DMS79 treated with DMSO at 0.1 percent for 48 hours (cell line): ENCODE measurements at places on chromosomes 6 and 20.
A peak's percentile ranks its signal among the peaks of the same experiment; 100 is the strongest.

GRCh38 chr20:49989234-49990065 is 6.7 kb downstream of the SNAI1 start:
- DNase-seq = no peak

DNA sequence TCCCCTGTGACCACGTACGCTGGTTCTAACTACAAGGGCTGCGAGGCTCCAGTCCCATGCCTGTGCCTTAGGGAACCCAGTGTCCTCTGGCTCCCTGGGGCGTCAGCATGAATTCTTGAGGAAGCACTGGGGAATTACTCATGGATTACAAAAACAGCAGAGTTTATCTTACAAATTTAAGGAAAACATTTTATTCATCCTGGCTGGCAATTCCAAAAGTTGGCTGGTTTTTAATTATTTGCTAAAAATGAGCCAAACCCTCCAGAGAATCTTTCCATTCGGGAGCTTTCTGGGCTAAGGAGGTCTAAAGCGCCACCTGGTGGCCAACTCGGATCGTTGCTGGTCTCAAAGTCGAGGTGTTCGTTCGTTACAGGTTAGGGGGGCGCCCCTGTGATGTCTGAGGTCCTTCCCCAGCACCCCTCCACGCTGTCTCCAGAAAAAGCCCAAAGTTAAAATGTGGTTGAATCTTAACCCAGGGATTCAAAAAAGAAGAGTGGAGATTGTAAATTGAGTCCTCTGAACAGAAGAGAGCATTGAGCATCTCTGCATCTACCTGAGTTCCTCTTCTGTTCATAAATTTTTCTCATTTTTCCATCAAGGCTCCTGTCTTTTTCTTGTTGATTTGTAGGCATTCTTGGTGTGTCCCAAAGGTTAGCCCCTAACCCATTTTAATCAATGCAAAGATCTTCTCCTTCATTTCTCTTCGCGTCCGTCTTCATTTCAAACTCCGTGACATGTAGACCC is 99.4 kb downstream of the BFSP1 start:
- DNase-seq = peak; percentile 36

- DNase-seq = no peak
These were observed 122.0 kb downstream of the GFRAL start for GRCh38 chr6:55449225-55449624.

GRCh38 chr6:85193339-85193738 is 256.5 kb upstream of the NT5E start:
- DNase-seq = no peak

DNA sequence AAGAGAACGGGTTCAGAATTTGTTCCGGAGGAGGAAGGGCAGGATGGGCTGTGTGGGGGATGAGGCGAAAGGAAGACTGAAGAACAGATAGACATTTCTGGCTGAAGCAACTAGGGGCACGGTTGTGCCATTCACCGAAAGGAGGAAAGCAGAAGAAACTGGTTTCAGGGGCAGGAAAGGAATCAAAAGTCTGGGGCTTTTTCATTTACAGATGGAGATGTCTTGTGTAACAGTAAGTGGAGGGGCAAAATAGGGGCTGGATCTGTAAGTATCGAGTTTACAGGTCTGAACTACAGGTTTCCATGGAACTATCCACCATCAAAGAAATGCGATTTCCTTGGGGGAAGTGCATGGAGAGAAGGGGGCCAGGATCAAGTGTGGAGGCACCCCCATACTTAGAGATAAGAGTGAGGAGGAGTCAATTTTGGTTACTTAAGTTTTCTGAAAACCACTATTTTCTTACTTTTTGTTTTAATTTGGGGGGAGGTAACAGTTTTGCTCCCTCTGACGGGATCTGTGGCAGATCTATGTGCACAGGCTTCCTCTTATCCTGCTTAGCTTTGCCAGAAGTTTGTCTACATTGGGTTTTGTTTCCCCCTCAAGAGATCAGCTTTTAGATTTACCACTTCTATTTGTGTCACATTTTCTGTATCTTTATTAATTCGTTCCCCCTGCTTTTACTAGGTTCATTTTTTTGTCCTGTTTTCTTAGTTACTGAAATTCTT is 120.1 kb downstream of the SLC23A2 start:
- no peak for DNase-seq

- DNase-seq = no peak
These were observed 30.8 kb upstream of the FILIP1 start for GRCh38 chr6:75524322-75524972.

GRCh38 chr6:101668496-101669030 is 275.1 kb downstream of the GRIK2 start:
- no peak for DNase-seq

- no peak for DNase-seq
These were observed 19.7 kb upstream of the UTRN start for GRCh38 chr6:144265390-144265789.

DNA sequence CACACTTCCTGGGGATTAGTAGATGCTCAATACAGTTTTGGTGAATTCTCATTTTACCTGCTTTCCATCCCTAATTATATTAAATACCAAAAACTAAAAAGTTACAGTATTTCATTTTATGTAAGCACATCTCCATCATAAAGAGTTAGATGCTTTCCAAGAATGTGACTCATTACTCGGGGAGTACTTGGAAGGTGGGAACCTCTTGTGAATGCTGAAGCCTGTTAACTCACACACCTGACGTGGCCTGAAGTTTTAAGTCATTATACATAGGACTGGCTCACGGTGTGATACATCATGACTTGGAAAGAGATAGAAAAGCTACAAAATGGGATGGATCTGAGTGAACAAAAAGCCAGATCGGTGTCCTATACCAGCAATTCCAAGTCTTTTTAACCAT is 2.2 kb upstream of the OSER1 start:
- no peak for DNase-seq

- no peak for DNase-seq
These were observed 43.5 kb upstream of the SCRT2 start for GRCh38 chr20:719068-719467.

DNA sequence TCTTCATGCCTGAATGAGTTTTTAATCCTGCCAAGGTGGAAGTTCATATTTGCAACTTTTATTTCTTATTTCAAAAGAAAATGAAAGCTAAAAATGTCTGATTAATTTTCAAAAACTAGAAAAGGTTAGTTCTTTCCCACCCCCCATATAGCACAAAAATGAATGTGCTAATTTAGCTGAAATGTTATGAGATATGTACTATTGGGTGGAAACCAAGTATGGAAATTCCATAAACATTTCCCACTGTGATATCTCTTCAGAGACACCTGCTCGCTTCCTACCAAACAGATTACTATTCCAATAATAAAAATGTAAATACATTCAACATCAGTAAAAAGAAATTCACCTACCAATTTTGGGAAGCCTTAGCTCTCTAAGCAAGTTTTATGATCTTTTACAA is 678.6 kb upstream of the ID4 start:
- no peak for DNase-seq

DNA sequence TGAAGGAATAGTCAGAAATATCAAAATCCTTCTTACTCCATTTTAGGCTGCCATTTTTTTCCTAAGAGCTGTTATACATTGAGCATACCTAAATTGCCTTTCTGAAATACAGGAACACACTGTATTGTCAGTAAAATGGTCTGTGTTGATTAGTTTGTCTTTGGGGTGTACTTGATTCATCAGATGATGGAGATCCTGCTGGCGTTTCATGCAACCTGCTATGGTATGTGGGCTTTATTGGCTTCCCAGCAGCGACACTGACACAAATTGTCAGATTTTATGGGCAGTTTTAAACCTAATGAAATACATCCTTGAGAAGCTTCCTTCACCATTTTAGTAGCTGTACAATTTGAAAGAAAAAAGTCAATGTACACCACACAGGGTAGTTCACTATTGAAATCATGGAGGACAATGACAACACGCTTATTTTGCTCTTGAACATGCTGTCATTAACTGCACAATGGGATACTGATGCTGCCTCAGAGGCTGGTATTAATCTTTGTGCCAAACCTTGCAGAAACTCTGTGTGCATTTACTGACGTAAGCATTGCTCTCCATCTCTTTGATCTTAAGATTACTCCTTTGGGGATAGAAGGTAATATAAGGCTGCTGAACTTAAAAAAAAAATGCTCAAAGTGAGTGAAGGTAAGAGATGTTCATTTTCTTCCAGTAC is 124.9 kb downstream of the LAMA2 start:
- no peak for DNase-seq

DNA sequence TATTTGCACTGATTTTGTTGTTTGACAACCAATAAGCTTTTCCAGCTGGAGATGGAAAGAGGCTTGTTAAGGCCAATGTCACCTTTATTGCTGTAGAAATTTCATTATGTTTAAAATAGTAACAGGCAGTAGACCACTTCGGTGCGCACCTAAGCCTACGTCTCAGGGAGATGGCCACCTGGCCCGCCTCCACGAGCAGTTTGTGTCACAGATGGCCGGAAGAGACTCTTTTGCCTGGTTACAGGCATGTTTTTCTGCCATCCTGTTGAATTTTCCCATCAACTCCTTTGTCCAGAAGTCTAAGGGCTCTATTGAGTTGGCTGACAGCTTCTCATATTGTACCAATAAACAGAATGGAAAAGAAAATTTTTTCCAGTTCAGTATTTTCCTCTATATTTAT is 51.0 kb downstream of the SLC9A8 start:
- no peak for DNase-seq

- DNase-seq = no peak
These were observed 77.9 kb upstream of the TULP1 start for GRCh38 chr6:35590622-35591066.

DNA sequence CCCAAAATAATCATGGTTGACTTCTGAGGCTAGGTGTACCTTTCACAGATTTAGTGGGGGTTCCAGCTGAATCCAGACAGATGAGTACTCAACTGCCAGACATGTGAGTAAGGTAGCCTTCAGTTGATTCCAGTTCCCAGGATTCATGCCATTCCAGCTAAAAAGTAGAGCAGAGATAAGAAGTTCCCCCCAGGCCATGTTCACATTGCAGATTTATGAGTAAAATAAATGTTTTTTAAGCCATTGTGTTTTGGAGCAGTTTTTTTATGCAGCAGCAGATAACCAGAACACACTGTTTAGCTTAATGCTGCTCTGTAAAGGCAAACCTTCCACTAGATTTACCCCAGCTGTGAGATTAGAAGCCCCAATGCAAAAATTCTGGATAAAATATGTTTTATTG is 245.0 kb downstream of the RFPL4B start:
- DNase-seq = no peak
